ELF-1 (cell line): ENCODE measurements at places on chromosomes 6 and 20.

DNA sequence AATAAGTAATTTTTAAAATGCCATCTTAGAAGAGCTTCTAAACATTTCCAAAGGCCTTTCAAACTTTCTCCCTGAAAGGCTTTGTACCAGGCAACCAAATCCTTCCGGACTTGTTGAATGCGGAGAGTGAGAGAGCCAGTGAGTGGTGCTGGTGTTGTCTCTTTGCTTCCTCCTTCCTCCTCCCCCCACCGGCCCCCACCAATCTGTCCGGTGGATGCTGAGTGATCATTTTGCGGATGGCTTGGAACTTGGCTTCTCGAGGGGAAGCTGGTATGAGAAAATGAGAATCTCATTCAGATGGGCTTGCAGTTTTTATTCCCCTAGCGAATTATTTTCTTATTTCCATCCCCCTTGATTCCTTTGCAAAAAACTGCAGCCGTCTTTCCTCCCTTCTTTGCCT is 97.3 kb downstream of the ANKRD60 start:
- DNase-seq, result peak; percentile 42

DNA sequence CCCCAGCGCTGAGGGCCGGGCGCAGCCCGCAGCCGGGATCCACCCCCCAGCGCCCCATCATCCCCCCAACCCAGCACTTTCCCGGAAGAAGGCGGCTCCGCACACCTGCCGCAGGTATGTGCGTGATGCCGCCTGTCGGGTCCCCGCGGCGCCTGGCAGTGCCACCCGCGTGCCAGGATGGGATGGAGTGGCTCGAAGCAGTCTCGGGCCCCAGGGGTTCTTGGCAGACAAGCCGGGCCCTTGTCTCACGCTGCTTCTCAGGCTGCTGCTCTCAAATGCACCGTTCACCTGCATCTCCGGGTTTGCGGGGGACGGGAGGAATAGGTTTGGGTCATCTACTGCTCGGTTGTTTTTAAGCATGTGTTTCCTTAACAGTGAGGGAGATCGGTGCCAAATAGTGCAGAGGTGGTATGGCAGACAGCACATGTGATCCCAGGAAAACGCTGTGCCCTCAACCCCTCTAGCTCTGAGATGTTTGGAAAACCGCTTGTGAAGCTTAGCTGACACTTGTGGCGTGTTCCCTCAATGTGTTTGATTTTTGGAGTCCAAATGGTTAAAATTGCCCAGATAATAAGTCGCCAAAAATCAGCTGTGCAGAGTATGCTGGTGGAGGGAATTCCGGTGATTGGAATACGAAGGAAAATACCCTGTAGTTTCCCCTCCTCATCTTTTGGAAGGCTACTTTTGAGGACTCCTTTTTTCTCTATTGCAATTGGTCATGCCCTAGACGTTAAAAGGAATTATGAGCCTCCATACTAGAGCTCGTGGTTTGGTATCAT is 926 bp downstream of the MYLIP start:
- peak; percentile 21 for DNase-seq

DNA sequence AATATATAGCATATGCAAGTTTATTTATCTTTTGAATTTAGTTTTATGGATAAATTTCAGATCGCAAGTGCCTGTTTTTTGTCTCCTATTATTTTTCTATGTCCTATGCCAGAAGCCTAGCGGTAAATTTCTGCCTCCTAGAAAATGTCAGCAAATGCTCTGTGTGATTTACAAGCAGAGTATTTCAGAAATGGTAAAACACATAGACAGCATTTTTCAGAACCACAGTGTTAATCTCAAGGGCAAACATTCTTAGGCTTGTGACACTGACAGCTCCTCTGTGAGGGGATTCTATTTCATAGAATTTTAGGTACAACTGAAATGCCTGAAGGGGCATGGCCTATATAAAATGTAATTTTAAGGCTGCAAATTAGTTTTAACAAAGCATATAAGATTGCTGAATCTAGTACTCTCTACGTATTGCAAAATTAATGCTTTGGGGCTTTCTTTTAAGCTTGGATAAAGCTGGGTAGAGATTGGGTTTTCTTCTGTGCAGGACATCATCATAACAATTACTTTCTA is 89.9 kb upstream of the PTCHD4 start:
- no peak for DNase-seq

GRCh38 chr6:105986998-105987397 is 99.1 kb upstream of the PRDM1 start:
- DNase-seq, result no peak

DNA sequence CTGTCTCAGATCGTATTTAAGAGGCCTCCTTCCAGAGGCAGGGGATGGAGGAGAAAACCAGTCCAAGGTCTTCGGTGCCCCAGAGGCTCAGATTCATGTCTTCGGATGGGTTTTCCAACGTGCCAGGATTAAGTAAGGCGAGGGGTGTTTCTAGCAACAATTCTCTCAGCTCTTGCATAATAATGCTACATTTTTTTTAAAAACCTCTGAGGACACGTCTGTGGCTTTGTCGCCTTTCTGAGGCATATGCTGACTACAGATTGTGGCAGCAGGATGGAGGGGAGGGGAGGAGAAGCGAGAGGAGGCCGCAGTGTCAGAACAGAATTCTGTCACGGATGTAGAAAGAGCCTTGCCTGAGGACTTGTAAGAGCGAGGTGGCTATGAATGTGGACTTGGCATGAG is 17.7 kb upstream of the CCDC167 start:
- DNase-seq, result no peak

DNA sequence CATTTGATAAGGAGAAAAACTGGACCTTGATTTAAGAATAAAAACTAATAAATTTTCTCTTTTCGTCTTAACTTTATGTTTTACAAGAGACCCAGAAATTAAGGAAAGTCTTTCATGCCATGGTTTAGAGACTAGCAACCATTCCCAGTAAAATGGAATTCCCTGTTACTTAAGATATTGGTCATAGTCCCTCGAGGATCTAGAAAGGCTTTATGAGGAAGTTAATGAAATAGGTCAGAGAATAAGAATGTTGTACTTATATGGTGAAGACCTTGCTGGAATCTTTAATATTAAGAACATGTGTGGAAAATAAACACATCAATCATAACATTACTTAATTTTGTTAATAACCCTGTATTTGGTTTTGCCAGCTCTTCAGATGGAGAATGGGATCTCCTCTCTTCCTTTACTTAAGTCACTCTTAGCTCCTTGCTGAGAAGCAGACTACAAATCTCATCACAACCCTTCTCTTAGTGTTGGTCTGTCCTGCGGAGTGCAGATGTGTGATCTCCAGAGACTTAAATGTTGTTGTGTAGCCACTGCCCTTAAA is 382.9 kb downstream of the QKI start:
- DNase-seq, result no peak

GRCh38 chr6:21846541-21847451 is 253.2 kb downstream of the SOX4 start:
- DNase-seq, result peak; percentile 30

GRCh38 chr6:25050356-25050755 is 114.6 kb upstream of the RIPOR2 start:
- no peak for DNase-seq

- no peak for DNase-seq
These were observed 52.6 kb downstream of the ZBTB2 start for GRCh38 chr6:151338651-151339200.

GRCh38 chr20:50186987-50187402 is 3.6 kb upstream of the CEBPB start:
- DNase-seq, result no peak

DNA sequence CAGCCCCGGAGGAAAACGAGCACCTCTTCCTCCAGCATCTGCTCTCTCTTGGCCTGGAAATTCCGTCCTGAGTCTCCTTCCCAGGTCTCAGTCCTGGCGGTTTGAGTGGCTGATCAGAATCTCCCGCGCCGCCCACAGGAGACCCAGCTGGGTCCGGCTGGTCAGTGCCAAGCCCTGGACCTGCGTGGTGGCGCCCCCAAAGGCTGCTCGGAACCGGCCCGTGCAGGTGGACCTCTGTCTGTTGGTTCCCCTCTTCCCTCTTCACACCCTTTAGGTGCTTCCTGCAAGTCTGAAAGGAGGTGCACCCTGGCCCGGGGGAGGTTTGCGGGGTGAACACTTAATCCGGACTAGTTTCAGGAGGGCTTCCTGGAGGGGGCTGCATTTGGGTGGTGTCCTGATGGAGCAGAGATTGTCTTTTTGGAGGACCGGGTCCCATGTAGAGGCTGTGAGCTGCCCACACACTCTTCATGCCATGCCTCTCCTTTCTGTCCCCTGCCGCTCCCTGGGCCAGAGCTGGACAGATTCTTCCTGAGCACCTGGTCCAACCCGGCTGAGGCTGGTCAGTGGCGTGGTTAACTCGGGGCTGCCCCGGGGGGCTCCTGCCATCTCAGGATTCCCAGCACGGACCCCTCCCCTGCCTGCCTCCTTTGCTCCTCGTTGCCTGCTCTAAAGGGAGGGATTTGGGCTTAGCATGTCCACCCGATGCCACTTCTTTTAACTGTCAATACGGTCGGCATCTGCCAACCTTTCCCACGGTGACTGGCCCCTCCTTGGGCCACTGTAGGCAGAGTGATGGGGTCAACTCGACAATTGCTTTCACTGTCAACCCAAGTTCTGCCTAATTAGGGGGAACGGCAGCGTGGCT is 16.5 kb upstream of the BHLHE23 start:
- no peak for DNase-seq

DNA sequence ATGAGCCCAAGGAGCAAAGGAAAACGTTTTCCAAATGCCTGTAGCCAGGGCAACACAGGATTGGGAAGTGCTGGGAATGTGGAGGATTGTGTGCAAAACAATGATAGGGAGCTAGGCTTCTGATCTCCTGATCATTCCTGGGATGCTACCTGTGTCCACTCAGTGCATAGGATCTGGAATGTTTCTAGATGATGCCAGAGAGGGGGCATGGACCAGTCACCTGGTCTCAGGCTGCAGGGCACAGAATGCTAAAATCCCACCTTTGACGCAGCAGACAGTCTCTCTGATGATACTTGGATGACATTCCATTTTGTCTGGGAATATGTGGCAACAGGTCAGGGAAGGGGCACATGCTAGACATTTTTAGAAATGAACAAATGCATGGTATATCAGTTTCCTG is 128.9 kb downstream of the CLIC5 start:
- no peak for DNase-seq

- no peak for DNase-seq
These were observed 218.6 kb upstream of the ZFP64 start for GRCh38 chr20:52410182-52410647.

DNA sequence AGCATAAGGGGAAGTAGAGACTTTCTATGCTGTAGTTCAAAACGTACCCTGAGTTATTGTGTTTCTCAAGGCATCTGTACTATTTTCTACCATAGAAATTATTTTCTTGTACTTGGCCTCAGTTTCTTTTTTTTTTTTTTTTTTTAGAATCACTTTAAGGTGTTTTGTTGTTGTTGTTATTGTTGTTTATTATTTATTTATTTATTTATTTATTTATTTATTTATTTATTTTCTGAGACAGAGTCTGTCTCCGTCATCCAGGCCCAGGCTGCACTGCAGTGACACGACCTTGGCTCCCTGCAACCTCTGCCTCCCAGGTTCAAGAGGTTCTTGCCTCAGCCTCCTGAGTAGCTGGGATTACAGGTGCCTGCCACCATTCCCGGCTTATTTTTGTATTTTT is 179.1 kb downstream of the GRIK2 start:
- DNase-seq, result no peak

GRCh38 chr6:16205377-16206144 is 32.8 kb upstream of the GMPR start:
- DNase-seq, result no peak

DNA sequence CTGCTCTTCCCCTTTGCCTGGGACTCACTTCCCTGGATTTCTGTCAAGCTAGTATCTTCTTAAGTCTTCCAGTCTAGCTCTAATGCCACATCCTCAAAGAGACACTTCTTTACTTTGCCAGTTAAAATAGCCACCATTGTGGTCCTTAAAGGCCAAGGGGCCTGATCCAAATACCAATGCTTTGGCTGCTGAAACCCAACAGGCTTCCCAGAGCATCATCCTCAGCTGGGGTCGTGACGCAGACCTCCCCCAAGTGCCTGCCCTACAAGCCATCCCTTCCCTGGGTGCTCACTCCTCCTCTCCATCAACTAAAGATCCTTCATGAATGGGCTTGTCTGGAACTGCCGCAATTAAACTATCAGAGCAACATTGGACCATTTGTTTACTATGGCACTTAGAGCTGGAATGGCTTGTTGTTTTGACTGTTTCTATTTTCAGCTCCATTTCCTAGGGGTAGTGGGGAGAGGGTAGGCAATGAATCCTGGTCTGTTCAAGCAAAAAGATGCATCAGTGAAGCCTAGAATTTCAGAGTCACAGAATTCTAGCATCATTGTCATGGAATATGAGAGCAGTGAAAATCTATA is 79.6 kb upstream of the SIRPA start:
- no peak for DNase-seq

DNA sequence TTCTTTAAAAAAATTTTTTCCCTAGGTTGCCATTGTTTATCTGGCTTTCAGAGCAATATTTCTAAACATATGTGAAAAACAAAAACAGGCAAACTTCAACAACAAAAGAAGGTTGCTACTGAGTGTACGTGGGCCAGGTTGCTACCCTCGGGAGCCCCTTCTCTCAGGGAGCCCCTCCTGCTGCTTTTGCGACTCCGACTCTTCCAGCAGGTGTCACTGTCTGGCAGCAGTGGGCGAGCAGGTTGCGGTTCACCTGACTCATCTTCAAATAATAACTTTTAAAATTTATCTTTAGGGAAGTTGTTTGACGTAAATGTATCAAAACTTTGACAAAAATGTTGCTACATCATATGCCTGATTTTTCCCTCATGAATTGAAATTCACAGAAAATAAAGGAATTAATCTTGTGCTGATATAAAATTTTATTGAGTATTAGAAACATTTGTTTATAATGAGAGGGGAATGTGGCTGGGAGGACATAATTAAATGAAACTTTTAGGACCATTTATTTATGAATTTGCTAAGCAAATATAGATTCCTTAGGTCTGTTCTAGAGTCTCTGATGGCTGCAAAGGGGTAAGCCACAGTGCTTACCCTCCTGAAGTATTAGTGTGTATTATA is 138.8 kb downstream of the HIVEP1 start:
- DNase-seq, result peak; percentile 52

GRCh38 chr6:138400326-138400725 is 3.7 kb upstream of the HEBP2 start:
- no peak for DNase-seq

GRCh38 chr6:84278321-84278998 is 51.0 kb upstream of the CEP162 start:
- no peak for DNase-seq

- no peak for DNase-seq
These were observed 36.9 kb upstream of the SLC16A10 start for GRCh38 chr6:111050261-111051023.

DNA sequence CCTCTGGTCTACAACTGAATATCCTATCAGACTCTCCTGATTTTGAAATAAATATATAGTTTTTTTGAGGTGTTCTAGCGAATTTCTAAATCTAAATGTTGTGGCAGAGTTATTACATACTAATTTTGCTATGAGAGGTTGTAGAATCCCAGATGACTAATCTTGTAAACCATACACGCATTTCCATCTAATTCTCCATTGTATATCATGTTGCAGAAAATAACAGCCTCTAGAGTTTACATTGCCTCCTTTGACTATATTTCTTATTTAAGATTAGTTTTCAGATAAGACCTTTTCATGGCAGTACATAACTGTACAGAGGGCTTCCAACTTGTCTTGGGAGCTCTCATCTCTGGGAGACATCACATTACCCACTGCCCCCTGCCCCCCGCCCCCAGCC is 22.9 kb downstream of the PTPN1 start:
- DNase-seq, result no peak
